ENCODE measurements at places on chromosomes 3 and 15.
A peak's percentile ranks its signal among the peaks of the same experiment; 100 is the strongest.

DNA sequence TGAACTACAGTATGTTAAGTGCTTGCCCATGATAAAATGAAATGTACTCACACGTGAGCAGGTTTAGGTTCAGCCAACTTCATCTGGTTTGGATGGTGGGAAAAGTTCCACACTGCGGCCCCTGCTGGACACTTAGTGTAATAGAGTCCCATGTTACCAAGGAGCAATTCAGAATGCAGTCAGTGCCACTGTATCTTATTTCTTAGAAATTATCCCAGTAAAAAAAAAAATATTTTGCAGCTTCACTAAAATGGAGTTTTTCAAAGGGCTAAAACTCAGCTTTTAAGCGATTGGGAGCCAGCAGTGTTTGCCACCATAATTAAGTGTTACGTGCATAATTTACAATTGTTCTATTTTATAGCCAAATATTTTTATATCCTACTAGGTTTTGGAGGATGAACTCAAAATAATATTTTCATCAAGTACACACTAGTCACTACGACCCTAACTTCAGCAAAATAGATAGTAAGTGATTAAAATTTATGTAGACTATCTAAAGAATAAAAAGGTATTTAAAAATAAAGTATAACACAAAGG, 371.7 kb upstream of the GBE1 start:
- DNase-seq: peak; percentile 33

- DNase-seq: no peak
Observed at GRCh38 chr3:178318941-178319816, 217.1 kb upstream of the KCNMB2 start.

DNA sequence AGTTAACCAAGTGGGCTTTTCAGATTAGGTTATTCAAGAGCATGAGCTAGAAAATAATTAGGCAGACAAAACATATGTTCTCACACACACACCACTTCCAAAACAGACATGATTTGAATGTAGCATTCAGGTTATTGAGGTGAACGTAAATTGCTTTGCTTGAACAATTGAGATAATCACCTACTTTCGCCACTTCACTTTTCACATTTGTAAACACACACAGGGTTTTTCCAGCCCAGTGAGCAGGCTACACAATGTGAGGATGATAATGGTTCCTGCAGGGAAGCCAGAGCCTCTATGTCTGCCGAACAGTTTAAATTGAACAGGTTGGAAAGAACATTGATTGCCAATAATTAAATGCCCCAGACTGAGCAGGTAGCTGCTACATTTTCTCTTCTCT, 560.8 kb downstream of the OCA2 start:
- DNase-seq: no peak

GRCh38 chr3:14403619-14404155, 1.3 kb downstream of the SLC6A6 start:
- no peak for DNase-seq

- DNase-seq: no peak
Observed at GRCh38 chr3:134496471-134497071, 10.7 kb downstream of the CEP63 start.

DNA sequence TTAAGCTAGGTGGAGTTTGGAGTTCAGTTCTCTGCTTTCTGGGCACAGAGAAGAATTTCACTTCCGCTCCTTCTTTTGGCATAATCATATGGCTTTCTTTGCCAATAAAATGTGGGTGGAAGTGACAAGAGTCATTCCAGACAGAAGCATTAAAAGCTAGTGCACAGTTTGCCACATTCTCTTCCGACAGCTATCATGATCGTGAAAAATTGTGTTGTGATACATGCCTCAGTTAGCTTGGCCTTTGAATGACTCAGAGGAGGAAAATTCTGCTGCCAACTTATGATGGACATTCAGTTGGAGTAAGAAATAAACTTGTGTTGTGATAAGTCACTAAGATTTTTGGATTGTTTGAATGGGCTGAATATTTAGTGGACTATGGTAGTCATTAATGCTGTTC, 291.7 kb upstream of the SATB1 start:
- DNase-seq: no peak

DNA sequence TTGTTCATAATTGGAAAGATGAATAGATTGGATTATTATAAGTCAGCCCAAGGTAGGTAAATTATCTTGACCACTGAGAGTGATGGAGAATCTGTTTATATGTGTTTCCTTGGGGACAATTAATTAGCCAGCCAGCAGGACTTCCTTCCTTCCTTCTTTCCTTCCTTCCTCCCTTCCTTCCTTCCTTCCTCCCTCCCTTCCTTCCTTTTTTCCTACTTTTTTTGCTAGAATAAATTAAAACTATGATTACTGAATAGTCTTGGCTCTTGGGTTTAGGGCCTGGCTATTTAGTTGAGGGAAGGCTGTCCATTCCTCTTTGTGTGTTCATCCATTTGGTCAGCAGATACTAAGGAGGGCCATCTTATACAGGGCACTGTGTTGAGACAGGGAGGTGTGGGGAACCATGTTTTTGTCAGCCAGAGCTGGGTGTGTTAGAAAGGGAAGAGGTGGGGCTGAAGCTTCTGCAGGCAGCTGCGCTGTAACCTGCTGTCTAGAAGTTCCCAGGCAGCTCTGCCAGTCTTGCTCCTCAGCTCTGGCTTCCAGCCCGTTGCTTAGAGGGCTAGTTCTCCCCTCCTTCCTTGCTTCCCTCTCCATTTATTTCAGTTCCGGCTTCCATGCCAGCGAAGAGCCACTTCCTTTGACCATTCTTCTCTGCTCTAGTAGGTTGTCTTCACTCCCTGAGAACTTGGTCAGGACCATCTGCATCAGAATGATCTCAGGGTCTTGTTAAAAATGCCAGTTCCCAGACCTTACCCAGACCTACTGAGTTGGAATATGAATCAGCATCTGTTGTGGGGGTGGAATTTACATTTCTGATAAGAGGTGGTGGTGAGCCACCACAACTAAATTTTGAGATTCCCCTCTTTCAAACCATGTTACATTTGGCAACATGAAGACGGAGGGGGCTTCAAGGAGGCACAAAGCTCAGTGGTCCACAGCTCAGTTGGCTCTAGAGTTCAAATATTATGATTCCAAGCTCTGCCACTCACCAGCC, 113.9 kb downstream of the DGKG start:
- DNase-seq: no peak

GRCh38 chr15:74007820-74008371, 13.4 kb downstream of the PML start:
- no peak for DNase-seq

GRCh38 chr3:20073683-20074082, 33.4 kb downstream of the KAT2B start:
- DNase-seq: no peak

GRCh38 chr3:116238846-116239565, 206.3 kb downstream of the LSAMP start:
- no peak for DNase-seq

DNA sequence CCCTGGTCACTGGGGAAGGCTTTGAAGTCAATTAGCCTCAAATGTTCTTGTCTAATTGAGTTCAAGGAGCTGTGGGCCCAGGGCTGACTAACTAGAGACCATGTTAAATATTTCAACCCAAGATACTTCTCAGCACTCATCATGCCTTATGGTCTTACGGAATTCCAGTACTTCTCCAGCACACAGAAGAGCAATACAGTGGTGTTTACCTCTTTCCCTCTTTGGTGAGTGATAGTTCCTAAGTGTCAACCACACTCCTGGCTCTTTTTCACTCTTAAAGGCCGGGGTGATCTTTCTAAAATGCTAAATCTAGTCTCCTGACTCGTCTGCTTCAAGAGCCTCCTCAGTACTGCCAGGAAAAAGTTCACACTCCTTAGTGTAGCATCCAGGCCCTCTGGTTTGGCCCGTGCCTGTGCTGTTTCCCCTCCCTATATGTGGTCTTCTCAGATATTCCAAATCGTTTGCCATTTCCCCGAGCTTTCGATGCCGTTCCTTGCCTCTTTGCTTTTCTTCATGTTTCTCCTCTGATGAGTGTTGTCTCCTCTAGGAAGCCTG, 4.7 kb downstream of the MYZAP start:
- no peak for DNase-seq

DNA sequence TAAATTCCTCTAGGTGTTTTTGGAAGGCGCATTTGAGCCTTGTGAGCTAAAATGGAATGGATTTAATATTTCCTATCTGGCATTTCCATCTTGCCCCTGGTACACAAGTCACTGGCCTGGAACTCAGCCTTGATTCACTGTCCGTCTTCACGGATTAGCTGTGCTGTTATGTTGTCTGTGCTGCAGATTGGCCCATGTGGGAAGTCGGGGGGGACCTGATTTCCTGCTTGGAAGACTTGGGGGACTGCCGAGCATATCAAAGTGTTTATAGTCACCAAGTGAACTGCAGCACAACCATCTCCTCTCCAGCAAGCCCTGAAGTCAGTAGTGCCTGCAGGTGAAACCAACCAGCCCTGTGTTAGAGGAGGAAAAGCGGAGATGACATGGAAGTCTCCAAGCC, 12.2 kb downstream of the GHRL start:
- DNase-seq: no peak

DNA sequence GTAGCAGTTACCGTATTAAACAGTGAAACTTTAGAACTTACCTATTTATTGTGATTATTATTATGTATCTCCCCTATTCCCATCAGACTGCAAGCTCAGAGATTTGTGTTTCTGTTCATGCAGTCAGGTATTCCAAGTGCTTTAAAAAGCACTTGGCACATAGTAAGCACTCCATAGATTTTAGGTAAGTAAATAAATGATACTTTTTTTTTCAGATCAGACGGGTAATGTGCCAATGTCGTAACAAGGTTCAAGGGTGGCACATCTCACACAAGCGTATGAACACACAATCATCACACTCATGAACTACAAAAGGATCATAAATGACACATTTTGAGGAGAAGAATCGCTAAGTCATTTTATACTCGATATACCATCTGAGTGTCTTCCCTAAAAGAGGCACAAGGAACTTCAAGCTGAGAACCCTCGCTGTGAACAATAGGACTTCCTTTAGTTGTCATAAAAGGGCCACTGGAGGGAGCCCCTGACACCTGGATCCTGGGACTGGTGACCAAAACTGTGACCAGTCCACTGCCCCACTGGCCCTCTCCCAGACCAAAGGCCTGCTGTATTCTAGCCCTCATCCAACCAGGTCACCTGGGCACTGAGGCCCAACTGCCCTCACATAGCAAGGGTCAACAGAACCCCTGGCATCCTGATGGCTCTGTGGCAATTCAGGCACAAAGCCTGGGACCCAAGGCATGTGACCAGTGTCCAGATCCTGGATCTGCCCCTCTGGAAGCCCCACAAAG, 32.1 kb downstream of the KIF9 start:
- DNase-seq: no peak

- DNase-seq: no peak
Observed at GRCh38 chr3:61414456-61414855, 146.9 kb upstream of the PTPRG start.

- DNase-seq: peak; percentile 46
Observed at GRCh38 chr15:50262533-50262932, 3.0 kb downstream of the HDC start.

GRCh38 chr3:116306720-116307119, 138.6 kb downstream of the LSAMP start:
- DNase-seq: no peak

All from CD4-positive, alpha-beta T cell treated with Interleukin-12 subunit alpha and Interleukin-12 subunit beta, for 1 hour (primary cell).